ENCODE measurements at places on chromosomes 13 and 19.

DNA sequence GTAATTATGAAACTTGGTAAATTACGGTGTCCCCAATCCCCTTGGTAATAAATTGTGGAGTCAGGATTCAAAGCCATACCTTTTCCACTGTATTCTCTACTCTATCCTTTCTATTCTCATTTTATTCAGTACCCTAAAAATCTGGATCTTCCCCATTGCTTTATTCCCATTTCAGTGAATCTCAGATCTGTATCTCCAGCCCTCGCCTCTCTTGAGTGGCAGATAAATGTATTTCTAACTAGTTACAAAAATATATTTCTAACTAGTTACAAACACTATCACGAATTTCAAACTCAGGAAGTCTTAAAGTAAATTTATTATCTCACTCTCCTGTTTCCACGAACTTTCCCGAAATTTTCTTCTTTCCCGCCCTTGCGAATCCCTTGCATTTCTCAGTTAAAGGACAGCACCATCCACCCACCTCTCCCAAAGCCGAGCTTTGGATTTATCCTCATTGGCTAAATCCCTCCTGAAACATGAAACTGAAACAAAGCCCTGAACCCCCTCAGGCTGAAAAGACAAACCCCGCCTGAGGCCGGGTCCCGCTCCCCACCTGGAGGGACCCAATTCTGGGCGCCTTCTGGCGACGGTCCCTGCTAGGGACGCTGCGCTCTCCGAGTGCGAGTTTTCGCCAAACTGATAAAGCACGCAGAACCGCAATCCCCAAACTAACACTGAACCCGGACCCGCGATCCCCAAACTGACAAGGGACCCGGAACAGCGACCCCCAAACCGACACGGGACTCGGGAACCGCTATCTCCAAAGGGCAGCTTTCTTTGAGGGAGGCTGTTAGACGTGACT is 164.3 kb upstream of the PABPC3 start:
- DNase-seq = no peak

- no peak for DNase-seq
Observed at GRCh38 chr13:85405316-85405897, 393.8 kb downstream of the SLITRK6 start.

- DNase-seq = no peak
Observed at GRCh38 chr13:22024381-22024994, 353.6 kb downstream of the FGF9 start.

GRCh38 chr13:44465318-44465717 is 91.7 kb downstream of the SERP2 start:
- DNase-seq = no peak

All from stimulated activated CD4-positive, alpha-beta T cell treated with anti-CD3 and anti-CD28 coated beads, Interleukin-2, amount 100 ng/mL, for 48 hours (primary cell).